ENCODE measurements at places on chromosomes 1 and 21. TPM values are rescaled to one million over a fixed set of nuclear protein-coding genes. Genes with fewer than 3 reads are reported as not detected.
A peak's percentile ranks its signal among the peaks of the same experiment; 100 is the strongest.

MYCL gene
- total RNA-seq = 25.0 TPM

SDC3 gene
- total RNA-seq = 43.2 TPM

KCNE2 gene
- 0.92 TPM for total RNA-seq

KRTAP11-1 gene
- not detected for total RNA-seq

PPP1R8 gene
- total RNA-seq = 43.5 TPM

CSF3R gene
- total RNA-seq = 2.8 TPM

CNIH3 gene
- total RNA-seq = 9.2 TPM

FMO1 gene
- not detected for total RNA-seq

CD101 gene
- total RNA-seq = 4.1 TPM

RGS8 gene
- not detected for total RNA-seq

KIF21B gene
- 6.9 TPM for total RNA-seq

- H3K27me3 ChIP-seq = peaks cover 2% of the 10 kb centered on the region
- no peaks in the 10 kb centered on the region for H3K4me1 ChIP-seq
- no peaks in the 10 kb centered on the region for H3K36me3 ChIP-seq
- H3K27ac ChIP-seq = no peak overlapping the region
- no peak overlapping the region for H3K4me3 ChIP-seq
Measured at GRCh38 chr1:176794897-176795508, 332.0 kb downstream of the PAPPA2 start.

DNA sequence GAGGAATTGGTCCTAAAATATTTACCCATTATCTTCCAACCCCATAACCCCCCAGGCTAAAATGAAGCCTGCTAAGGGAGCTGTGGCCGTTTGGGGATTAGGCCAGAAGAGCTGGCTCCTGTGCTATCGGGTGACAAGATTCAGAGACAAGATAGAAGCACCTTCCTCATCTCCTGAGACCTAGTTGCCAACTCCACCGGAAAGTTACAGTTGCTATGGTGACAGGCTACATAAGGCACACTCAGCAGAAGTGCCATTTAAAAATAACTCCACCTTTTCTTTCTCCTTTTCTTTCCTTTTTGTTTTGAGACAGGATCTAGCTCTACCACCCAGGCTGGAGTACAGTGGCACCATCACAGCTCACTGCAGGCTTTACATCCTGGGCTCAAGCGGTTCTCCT lies 43.6 kb upstream of the ROR1 start:
- DNase-seq = no peak
- H3K27me3 ChIP-seq = no peaks in the 10 kb centered on the region
- peaks cover 18% of the 10 kb centered on the region for H3K4me1 ChIP-seq
- peaks cover 2% of the 10 kb centered on the region for H3K36me3 ChIP-seq
- H3K27ac ChIP-seq = peak overlapping the region; percentile 24

DNA sequence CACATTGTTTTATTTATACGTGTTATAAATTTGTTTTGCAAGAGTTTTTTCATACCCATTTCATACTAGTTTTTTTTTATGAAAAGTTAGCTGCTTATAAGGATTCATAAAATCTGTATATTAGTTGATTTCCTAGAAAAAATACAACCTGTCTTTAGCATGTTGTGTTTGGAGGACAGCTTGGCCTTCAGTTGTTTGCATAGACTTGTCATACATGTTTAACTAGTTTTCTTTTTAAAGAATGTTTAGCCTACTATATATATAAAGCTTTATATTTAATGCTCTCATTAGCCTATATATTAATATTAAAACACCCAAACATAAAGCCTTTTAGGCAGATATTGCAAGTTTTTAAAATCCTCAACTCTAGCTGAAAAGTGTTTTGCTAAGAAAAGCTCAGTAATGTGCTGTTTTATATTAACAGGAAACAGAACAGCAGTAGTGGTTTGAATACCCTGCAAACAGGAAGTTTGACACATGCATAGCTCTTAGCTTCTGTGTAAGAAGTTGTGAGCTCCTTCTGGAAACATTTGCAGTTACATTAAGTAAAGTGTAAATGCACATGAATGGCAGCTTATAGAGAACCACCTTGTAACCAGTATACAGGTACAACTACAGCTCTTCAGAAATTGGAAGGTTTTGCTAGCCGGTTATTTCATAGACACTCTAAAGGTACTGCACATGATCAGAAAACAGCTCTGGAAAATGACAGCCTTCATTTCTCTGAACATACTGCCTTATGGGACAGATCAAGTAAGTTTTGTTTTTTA lies at the start of gene PRKACB:
TSS of gene PRKACB (plus strand) at position 476 of the 770 bp plus-strand sequence. CDS start at position 567, 91 bp downstream.
- no peak for DNase-seq
- H3K27ac ChIP-seq = peak within 1 kb of the TSS; percentile 25

- H3K4me3 ChIP-seq = no peak overlapping the region
- H3K27me3 ChIP-seq = no peaks in the 10 kb centered on the region
- H3K36me3 ChIP-seq = peaks cover 1% of the 10 kb centered on the region
- peaks cover 60% of the 10 kb centered on the region for H3K4me1 ChIP-seq
- peak overlapping the region; percentile 78 for H3K27ac ChIP-seq
Measured at GRCh38 chr1:214419650-214420049, 131.8 kb downstream of the PTPN14 start.

DNA sequence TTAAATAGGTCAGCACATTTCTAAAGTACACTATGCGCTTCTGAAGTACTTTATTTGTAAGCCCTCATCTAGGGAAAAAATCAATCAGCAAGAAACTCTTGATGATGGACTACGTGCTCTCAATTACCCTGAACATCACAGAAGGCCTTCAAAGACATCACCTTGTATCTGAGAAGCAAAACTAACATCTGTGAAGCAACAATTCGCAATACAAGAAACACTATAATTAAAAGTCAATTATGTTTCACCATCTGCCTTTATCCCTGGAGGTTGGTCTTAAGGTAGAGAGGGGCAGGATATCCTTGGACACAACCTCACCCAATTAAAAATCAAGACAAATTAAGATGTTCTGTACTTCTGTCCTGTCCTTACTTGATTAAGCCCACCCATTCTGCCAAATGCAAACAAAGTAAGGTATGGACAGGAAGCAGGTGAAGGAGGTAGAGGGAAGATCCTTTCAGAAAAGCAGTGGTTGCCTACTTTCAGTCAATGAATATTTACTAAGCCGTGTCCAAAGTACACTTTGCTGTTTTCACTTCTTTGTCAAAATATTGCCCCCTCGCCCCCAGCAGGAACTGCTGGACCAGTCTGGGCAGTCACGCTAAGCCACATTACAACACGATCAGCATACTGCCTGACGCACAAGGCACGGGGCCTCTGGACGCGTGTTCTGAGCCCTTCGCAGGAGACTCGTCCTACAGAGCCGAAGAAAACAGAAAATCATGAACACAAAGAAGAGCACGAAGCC lies 887 bp downstream of the SLC19A2 start:
- H3K36me3 ChIP-seq = no peaks in the 10 kb centered on the region
- H3K4me3 ChIP-seq = peak overlapping the region; percentile 79
- peaks cover 68% of the 10 kb centered on the region for H3K4me1 ChIP-seq

- H3K4me1 ChIP-seq = no peaks in the 10 kb centered on the region
- no peak overlapping the region for H3K4me3 ChIP-seq
- DNase-seq = no peak
- no peaks in the 10 kb centered on the region for H3K36me3 ChIP-seq
- no peak overlapping the region for H3K27ac ChIP-seq
Measured at GRCh38 chr1:182056601-182057366, 4.7 kb downstream of the ZNF648 start.

DNA sequence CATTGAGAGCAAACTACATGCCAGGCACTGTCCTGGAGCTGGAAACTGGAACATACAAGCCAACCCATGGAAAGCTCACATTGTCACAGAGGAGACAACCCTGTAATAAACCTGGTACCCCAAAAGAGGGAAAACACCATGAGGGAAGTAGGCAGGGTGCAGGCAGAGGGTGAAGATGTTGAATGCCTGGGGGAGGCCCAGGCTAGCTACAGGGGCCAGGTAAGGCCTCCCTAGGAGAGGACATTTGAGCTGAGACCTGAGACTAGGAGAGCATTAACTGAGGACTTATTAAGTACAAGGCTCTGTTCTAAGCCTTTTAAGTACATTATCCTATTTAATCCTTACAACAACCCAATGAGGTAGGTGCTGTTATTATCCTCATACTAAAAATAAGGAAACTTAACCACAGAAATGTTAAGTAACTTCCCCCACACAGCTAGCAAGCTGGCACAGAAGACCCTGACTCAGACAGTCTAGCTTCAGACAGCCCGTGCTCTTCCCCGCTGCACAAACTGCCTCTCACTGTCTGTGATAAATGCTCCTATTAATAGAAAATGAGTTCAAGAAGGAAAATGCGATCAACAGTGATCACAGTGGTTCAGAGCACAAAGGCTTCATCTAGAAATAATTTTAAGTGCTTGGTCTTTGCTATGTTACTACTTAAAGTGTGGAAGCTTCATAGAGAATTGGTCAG lies 41.8 kb downstream of the ZNF281 start:
- H3K4me1 ChIP-seq = peaks cover 24% of the 10 kb centered on the region
- no peak for DNase-seq
- H3K27me3 ChIP-seq = no peaks in the 10 kb centered on the region
- no peaks in the 10 kb centered on the region for H3K36me3 ChIP-seq
- no peak overlapping the region for H3K27ac ChIP-seq

DNA sequence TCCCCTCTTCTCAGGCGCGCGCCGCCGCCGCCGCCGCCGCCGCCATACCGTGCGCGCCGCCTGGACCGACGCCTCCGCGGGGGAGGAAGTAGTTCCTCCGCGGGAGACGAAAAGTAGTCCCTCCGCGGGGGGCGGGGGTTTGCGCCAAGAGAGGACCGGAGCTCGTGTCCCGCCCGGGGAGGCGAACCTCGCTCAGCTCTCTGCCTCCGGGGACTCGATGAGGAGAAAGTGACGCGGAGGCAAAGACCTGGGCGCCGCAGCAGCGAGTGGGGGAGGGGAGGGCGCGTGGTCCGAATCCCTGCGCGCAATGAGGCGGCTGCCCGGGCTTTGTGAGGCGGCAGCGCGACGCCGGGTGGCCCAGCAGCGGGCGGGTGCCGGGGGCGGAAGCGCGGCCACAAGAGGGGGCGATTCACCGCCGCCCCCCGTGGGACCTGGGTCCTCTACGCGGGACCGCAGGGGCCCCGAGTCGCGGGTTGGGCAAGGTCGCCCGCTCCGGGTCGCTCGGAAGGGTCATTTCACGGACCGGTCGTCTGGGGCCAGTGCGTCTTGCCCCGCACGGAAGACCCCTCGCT lies at the start of gene BRWD1:
TSS of gene BRWD1 (minus strand) at position 62 of the 572 bp plus-strand sequence. CDS start 141 bp downstream, outside the sequence.
- peaks cover 23% of the 10 kb centered on the region for H3K4me1 ChIP-seq
- H3K4me3 ChIP-seq = peak within 1 kb of the TSS; percentile 82
- H3K36me3 ChIP-seq = peaks cover 12% of the 10 kb centered on the region
- H3K27ac ChIP-seq = peak within 1 kb of the TSS; percentile 98
- no peaks in the 10 kb centered on the region for H3K27me3 ChIP-seq

GRCh38 chr1:204437796-204438570 lies 26.4 kb upstream of the PPP1R15B start:
- peaks cover 13% of the 10 kb centered on the region for H3K4me1 ChIP-seq
- H3K36me3 ChIP-seq = peaks cover 41% of the 10 kb centered on the region
- DNase-seq = no peak
- H3K27me3 ChIP-seq = no peaks in the 10 kb centered on the region
- H3K27ac ChIP-seq = no peak overlapping the region
- no peak overlapping the region for H3K4me3 ChIP-seq

DNA sequence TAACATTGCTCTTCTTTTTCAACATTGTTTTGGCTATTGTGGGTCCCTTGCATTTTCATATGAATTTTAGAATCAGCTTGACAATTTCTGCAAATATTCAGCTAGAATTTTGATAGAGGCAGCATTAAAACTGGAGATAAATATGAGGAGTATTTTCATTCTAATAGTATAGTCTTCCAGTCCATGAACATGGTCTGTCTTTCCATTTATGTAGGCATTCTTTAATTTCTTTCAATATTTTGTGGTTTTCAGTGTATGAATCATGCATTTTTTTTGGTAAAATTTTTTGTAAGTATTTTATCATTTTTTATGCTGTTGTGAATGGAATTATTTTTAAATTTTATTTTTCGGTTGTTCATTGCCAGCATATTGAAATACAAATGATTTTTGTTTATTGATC lies 97.2 kb downstream of the DNAH14 start:
- no peak for DNase-seq
- no peak overlapping the region for H3K27ac ChIP-seq
- H3K27me3 ChIP-seq = no peaks in the 10 kb centered on the region
- no peak overlapping the region for H3K4me3 ChIP-seq
- H3K36me3 ChIP-seq = peaks cover 38% of the 10 kb centered on the region

GRCh38 chr21:36246080-36246631 lies 73.8 kb upstream of the MORC3 start:
- H3K27ac ChIP-seq = no peak overlapping the region
- H3K4me3 ChIP-seq = no peak overlapping the region
- H3K27me3 ChIP-seq = no peaks in the 10 kb centered on the region
- peaks cover 22% of the 10 kb centered on the region for H3K36me3 ChIP-seq
- peaks cover 20% of the 10 kb centered on the region for H3K4me1 ChIP-seq

DNA sequence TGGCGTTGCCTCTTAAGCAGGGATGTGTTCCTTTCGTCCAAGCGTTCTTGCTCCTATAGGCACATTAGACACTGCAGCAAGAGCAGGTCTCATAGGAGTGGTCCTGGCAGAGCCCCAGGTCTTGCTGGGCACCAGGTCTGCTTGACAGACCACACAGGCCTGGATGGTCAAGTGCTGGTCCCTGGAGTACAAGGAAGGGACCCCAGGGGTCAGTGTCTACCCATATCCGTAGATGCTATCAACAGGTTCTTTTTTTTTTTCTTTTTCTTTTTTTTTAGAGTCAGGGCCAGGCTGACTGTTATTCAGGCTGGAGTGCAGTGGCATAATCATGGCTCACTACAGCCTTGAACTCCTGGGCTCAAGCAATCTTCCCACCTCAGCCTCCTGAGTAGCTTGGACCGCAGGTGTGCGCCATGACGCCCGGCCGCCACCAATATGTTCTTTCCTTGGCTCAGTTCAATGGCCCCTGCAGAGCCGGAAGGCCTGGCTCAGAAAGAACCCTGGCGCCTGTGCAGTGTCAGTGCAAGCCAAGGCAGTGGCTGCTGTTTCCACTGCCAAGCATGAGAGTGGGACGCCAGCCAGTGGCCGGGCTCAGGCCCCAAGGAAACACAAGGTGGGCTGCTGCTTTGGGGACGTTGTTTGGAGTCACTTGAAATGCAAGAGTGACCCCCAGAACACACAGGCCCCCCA lies 10.0 kb upstream of the TNFRSF8 start:
- peaks cover 13% of the 10 kb centered on the region for H3K4me1 ChIP-seq
- H3K4me3 ChIP-seq = no peak overlapping the region
- peak overlapping the region; percentile 32 for H3K27ac ChIP-seq
- DNase-seq = no peak
- no peaks in the 10 kb centered on the region for H3K27me3 ChIP-seq
